Stimulated activated CD4-positive, alpha-beta T cell treated with anti-CD3 and anti-CD28 coated beads, Interleukin-12 subunit alpha, Interleukin-12 subunit beta, amount 100 ng/mL, for 48 hours (primary cell): ENCODE measurements at places on chromosomes 6 and 20.

GRCh38 chr20:32343439-32343838, 14.7 kb upstream of the ASXL1 start:
- no peak for DNase-seq

DNA sequence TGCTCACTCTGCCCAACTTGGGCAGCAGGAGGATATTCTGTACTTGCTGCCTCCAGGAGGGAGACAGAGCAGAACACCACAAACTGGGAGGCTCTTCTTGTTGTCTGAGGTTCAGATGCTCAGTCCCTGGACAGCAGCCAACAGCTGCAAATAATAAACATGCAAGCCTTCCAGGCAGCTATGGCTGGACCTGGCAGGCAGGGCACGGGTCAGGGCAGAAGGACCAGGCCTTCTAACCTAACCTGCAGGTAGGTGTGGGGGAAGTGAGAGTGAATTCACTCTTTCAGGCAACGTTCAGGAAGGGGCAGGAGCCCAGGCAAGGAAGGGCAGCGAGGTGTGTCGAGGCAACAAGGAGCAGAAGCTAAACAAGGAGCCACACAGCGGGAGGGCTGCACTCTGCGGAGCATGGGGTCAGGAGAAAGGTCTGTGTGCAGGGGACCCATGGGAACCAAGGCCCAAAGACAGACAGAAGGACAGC, 31.5 kb downstream of the NINL start:
- no peak for DNase-seq

DNA sequence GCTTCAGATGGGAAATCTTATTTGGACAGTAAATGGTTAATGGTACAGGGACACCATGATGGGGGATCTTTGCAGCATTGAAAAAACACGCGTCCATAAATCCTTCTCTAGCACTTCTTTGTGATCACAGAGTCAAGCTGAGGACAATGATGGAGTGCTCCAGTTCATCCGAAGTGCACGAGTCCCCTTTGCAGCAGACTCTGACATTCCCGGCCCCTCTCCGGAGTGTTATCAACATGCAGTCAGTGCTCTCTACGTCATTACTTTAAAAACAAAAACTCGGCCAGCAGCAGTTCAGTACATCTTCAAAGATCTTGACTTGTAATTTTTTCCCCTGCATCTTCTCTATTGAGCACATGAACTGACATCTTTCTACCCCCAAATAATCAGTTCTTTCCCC, 185.5 kb upstream of the AKAP12 start:
- no peak for DNase-seq

DNA sequence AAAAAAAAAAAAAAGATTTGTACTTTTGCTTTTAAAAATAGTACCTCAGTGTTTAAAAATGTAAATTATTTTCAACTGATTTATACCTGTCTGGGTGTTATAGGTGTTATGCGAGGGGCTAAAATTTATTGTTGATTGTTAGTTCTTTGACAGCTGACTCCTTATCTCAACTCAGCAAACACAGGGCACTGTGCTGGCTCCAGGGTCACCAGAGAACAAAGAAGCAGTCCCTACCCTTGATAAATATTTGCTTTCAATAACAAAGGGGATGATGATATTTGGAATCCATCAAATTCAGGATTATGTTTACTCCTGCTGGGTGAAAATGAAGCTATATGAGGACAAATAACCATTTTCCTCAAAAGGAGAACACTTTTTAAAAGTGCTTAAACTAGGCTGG, 34.2 kb upstream of the KAT14 start:
- no peak for DNase-seq

- no peak for DNase-seq
Measured at GRCh38 chr6:30683980-30684338, 2.5 kb downstream of the PPP1R18 start.

GRCh38 chr6:140817176-140817575, 1315.5 kb upstream of the GJE1 start:
- no peak for DNase-seq

DNA sequence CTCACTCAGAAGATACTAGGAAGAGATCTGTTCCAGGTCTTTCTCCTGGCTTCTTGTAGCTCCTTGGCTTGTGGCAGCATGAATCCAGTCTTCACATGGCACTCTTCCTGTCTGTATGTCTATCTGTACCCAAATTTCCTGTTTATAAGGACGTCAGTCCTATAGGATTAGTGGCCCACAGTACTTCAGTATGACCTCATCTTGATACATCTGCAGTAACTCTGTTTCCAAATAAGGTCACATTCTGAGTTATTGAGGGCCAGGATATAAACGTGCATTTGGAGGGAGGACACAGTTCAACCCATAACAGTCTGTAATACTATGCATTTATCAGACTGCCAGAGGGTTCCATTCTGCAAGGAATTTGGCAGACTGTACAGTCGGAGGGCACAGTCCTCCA, 57.6 kb upstream of the DYNLRB1 start:
- no peak for DNase-seq

GRCh38 chr20:23419995-23420901, 1.0 kb downstream of the NAPB start:
- no peak for DNase-seq

DNA sequence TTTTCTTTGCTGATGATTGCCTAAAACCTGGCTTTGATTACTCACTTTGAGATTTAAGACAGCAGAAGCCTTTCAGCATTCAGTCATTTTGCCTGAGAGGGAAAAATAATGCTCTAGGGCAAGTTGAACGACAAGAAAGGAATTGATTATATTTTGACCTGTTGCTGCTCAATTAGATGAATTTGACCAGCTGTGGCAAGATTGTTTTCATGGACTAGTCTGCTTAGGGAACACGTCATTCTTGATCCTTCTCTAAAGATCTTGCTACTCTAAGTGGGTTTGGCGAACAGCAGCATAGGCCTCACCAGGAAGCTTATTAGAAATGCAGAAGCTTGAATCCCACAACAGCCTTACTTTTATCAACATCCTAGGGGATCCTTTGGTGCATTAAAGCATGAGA, 59.7 kb upstream of the PHACTR1 start:
- DNase-seq = no peak

GRCh38 chr20:44963325-44964215, 2.7 kb upstream of the STK4 start:
- no peak for DNase-seq

DNA sequence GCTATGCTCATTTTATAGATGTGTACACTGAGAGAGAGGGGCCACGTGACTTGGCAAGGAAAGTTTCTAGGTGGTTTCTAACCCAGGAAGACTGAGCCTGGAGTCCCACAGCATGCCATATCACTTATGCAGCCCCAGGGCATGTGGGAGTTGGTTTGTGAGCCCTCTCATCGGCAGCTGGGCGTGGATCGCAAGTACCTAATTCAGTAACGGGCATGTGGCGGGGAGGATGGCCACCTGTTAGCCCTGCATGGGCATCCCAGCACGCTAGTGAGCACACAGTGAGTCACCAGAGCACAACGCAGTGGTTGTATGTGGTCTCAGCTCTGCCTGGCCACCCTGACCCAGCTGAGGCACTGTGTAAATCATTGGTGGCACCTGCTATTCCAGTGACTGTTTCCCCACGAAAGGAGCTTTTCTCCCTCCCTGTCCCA, 88.3 kb downstream of the NINL start:
- DNase-seq = no peak

- DNase-seq = no peak
Measured at GRCh38 chr6:112691289-112691688, 344.2 kb downstream of the RFPL4B start.

DNA sequence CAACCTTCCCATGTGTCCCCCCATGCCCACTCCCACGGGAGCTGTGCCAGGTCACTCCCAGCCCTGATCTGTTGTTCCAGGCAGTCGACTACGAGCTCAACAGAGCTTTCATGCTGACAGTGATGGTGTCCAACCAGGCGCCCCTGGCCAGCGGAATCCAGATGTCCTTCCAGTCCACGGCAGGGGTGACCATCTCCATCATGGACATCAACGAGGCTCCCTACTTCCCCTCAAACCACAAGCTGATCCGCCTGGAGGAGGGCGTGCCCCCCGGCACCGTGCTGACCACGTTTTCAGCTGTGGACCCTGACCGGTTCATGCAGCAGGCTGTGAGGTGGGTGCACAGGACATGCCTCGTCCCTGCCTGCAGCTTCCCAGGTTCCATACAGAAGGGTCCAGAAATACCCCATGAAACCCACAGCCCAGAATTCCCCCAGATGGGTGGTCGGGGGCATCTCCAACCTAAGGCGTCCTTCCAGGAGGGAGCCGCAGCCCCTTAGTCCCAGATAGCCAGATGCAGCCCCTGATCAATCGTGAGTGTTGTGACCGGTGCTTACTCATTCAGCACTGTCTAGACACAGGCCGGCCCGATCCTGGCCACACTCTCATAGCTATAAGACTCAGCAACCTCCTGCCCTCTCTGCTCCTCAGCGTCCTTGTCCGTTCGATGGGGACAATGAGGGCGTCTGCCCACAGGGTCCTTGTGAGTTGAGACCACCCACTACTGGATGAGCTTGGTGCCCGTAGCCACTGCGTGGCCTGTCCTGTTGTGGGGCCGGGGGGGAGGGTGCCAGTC, 142.1 kb downstream of the TAF4 start:
- no peak for DNase-seq

DNA sequence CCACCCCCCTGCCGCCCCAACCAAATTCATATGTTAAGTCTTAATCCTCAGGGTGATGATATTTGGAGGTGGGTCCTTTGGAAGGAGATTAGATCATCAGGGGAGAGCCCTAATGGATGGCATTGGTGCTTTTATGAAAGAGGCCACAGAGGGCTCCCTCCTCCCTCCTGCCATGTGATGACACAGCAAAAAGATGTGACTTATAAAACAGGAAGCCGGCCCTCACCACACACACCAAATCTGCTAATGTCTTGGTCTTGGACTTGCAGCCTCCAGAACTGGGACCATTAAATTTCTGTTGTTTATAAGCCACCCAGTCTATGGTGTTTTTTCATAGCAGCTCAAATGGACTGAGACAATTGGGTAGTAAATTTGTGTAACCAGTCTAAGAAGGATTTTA, 176.3 kb downstream of the ADGRG6 start:
- DNase-seq = no peak

DNA sequence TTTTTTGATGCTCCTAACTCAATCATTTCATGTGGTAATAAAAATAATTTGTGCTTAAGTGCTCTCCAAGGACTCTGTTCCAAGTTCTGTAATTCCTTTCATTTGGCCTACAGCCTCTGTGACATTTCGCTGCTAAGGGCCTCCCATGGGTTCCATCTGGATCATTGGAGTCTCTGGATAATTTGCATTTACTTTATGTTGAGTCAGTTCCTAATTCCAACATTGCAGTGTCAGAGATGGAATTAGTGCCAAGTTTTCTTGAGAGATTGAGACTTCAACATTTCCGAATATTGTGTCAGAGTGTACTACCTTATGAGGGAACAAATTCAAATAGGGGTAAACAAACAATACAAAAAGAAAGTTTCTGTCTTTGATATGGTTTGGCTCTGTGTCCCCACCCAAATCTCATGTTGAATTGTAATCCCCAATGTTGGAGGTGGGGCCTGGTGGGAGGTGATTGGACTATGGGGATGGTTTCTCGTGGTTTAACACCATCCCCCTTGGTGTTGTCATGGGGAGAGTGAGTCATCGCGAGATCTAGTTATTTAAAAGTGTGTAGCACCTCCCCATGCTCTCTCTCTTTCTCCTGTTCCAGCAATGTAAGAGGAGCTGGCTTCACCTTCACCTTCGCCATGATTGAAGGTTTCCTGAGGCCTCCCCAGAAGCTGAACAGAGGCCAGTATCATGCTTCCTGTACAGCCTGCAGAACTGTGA, 244.1 kb upstream of the TBX18 start:
- no peak for DNase-seq

DNA sequence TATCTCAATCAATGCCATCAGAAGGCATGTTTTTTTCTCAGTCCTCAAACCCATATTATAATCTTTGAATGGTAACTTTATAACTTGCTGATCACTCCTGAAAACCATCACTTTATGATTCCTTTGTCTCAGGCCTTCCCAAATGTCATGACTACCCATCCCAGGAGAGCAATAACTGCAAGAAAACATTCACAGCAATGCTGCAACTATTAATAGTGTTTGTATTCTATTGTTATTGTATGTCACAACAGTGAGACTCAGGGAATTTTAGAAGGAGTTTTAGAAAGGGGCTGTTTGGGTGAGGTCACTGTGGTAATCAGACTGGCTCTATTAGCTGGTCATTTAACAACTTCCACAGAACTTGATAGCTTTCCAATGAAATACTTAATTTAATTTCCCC, 301.4 kb upstream of the TBX18 start:
- no peak for DNase-seq

DNA sequence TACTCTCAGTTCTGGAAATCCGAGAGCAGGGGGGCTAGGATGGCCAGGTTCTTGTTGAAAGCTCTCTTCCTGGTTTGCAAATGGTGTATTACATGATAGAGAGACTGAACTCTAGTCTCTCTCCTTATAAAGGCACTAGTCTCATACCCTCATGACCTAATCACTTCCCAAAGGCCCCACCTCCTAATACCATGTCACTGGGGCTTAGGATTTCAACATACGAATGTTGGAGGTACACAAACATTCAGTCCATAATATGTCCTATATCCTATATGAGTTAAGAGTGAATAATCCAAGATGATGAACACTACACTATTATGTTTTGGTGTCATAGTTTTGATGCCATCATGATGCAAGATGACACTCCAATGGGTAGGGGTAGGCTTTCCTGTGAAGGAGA, 20.0 kb upstream of the TXLNB start:
- DNase-seq = no peak

- DNase-seq = no peak
Measured at GRCh38 chr6:118736440-118736839, 85.0 kb upstream of the CEP85L start.

GRCh38 chr20:17971300-17972013, 2.6 kb downstream of the MGME1 start:
- no peak for DNase-seq

GRCh38 chr6:63268574-63268973, 51.2 kb downstream of the LGSN start:
- no peak for DNase-seq

DNA sequence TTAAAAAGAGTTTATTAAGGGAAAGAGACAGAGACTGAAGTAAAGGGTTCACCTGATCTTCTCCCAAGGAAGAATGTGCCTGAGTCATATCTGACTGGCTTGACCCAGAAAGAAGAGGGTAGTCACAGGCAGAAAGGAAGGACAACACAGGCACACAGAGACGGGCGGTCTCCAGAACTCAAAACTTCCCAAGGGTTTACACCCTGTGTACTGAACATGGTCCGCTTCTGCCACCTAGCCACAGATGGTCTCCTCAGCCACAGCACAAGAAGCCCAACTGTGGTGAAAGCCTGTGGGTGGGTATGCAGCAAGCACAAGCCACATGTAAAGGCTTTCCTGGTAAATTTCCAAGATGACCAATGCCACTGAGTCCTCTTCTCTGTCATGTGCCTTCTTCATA, 17.2 kb downstream of the UNC5CL start:
- no peak for DNase-seq

DNA sequence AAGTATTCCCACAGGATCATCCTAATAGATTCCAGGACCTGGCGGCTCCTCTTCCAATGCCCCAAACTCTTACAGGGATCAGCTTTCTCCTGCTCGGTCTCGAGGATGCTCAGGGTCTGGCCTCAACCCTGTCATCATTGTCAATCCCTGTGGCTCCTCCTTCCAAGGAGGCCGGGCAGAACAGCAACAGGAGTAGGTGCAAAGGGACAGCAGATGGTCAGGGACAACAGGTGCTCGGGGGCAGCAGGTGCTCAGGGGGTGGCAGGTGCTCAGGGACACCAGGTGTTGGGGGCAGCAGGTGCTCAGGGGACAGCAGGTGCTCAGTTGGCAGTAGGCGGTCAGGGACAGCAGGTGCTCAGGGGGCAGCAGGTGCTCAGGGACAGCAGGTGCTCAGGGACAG, 84.8 kb downstream of the TTLL2 start:
- no peak for DNase-seq
